Activated naive CD4-positive, alpha-beta T cell treated with anti-CD3 and anti-CD28 coated beads, Interleukin-2, amount 10 ng/mL, durations not matched to agents 7 days and 5 days (primary cell): ENCODE measurements at places on chromosomes 4 and X.

DNA sequence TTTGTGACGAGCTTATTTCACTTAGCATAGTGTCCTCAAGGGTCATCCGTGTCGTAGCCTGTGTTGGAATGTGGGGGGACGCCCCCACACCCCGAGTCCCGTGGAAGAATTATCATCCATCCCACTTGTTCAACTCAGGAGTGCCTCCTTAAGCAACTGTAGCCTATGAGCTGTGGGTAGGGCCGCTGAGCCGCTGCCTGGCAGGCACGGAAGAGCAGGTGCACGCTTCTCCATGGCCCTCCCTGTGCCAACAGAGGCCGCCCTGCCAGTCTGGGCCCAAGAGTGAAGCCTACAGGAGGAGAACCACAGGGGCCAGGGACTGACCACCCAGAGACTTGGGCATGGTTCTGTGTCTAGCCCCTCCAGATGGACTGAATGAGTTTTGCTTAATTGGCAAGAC, 2.3 kb upstream of the RGS12 start:
- peaks cover 4% of the 10 kb centered on the region for H3K36me3 ChIP-seq
- H3K4me1 ChIP-seq, result peaks cover 25% of the 10 kb centered on the region
- H3K27ac ChIP-seq, result no peak overlapping the region
- peaks cover 88% of the 10 kb centered on the region for H3K27me3 ChIP-seq

DNA sequence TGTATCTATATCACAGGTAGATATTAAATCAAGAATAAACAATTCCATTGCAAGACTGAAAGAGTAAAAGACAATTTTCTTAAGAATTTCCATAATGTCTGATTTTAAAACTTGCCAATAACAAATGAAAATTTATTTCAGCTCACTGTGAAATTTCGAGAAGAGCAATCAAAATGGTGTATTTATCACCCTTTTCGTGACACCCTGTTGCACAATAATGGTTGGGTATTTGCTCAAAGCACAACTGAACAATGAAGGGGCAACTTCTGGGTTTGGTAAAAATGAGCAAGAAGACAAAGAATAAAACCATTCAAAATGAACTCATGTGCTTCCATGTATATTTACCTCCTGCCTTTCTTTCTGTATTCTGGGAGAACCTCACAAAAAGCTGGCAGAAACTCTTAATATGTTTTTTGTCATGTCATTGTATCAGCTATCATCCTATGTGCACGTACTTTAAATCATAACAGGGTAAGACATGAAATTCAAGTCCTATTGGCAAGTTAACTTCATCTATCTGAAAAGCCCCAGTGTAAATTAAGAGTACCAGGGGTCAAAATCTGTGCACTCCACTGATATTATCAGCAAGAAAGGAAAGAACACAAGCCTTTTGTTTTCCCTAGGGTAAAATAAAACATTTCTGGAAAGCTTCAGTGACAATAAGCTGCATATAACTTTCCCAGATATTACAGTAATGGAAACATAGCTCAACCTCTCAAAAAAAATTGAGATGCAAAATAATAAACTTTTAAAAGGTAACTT, 126.9 kb upstream of the CBR4 start:
- H3K27ac ChIP-seq, result no peak overlapping the region
- peaks cover 5% of the 10 kb centered on the region for H3K27me3 ChIP-seq
- DNase-seq, result no peak
- no peaks in the 10 kb centered on the region for H3K4me1 ChIP-seq

DNA sequence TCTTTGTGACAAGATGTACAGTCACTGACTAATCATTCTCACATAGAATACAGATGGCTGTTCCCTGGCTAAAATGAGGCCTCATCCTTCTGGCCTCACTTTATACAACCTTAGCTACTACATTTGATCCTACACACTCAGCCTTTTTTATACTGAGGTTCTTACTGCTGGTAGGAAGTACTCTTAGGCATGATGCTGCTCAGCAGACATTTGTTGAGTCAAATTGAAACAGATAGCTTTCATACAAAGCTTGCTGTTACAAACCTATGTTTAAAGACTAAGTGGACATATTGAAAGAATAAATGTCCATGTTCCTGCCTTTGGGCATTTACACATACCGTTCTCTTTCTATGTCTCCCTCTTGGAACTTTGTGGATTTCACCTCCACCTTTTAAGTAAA, 154.9 kb downstream of the NPFFR2 start:
- H3K4me1 ChIP-seq, result no peaks in the 10 kb centered on the region
- H3K36me3 ChIP-seq, result no peaks in the 10 kb centered on the region
- no peak overlapping the region for H3K4me3 ChIP-seq
- H3K27ac ChIP-seq, result no peak overlapping the region
- no peak for DNase-seq

- no peak overlapping the region for H3K27ac ChIP-seq
- H3K27me3 ChIP-seq, result no peaks in the 10 kb centered on the region
- no peak for DNase-seq
Measured at GRCh38 chrX:120840827-120841226, 34.8 kb downstream of the CT47B1 start.

DNA sequence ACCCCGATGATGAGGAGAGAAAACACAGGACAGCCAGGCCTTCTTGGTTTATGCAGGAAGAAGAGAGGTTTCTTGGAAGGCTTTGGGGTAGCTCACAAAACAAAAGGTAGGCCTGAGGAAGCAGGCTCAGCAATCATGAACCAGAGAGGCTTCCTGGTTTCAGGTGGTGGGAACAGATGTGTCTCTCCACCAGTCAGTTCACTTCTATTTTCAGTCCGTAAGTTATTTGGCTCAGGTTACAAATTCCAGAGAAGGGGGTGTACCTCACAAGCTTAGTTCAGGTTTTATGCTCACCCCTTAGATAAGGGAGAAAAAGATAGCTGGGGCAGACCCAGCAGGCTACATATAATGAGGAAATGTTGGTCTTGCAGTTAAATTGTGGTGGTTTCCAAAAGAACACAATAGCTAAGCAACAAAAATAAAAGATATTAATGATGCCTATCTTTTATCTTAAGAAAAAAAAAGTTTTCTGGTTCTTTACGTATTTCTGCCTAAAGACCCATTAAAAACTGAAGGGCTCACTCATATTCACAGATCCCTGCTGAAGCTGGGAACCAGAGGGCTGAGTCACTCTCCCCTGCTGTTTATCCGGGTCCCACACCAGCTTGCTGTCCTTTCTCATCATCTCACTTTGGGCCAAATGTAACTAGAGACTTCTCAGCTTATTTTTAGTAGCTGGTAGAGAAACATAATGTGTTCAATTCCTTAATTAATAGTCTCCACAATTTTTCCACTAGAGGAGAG, 177.0 kb downstream of the CAMK2D start:
- no peak overlapping the region for H3K27ac ChIP-seq
- DNase-seq, result no peak
- H3K27me3 ChIP-seq, result no peaks in the 10 kb centered on the region
- H3K36me3 ChIP-seq, result peaks cover 14% of the 10 kb centered on the region
- H3K4me1 ChIP-seq, result peaks cover 13% of the 10 kb centered on the region

DNA sequence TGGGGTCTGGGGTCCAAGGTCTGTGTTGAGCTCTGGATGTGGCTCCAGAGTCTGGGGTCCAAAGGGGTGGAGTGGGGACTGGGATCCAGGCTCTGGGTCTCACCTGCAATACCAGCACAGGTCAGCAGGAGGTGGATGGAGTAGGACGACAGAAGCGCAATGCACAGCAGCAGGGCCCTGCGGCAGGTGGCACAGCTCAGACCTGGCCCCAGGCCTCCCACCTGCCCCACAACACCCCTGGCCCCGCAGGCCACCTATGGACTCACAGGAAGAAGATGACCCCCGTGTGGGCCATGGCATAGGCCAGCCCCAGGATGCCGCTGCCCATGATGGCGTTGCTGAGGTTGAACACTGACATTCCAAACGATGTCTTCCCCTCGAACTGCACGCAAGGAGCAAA, 3.4 kb downstream of the SLC38A5 start:
- peaks cover 51% of the 10 kb centered on the region for H3K4me1 ChIP-seq
- peak; percentile 39 for DNase-seq
- H3K27ac ChIP-seq, result peak overlapping the region; percentile 69

DNA sequence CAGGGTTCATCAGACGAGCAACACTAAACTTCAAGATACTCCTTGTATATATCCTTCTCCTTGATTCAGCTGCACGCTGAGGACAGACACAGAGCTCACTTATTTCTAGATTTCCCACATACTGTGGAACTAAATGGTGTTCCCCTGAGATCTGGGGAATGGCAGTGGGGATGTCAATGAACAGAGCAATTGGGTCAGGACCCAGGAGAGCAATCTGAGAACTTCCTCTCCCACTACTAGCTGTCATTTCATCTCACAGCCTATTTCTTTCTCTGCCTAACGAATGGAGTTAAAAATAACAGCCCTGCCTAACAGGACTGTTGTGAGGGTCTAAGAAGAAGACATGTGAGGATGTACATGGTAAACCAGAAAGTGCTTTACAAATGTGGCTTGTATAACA, 10.7 kb downstream of the NAAA start:
- no peak for DNase-seq
- H3K27me3 ChIP-seq, result no peaks in the 10 kb centered on the region
- peaks cover 36% of the 10 kb centered on the region for H3K36me3 ChIP-seq
- H3K4me3 ChIP-seq, result no peak overlapping the region
- no peaks in the 10 kb centered on the region for H3K4me1 ChIP-seq

DNA sequence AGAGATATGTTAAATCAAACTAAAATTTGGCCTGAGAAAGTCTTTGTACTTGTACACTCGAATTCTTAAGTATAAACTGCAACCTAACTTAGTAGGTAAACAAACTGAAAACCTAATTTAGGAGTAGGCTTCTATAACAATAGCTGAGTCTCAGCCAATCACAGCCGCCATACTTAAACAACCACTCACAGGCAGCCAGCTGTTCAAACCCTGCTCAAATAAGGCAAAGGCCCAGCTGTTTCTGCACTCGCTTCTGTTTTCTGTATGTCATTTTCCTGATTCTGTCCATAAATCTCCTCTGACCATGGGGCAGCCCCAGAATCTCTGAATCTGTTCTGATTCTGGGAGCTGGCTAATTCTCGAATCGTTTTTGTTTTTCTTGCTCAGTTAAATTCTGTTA, 7.8 kb upstream of the PLS3 start:
- no peak overlapping the region for H3K27ac ChIP-seq
- H3K4me3 ChIP-seq, result no peak overlapping the region
- H3K4me1 ChIP-seq, result no peaks in the 10 kb centered on the region
- DNase-seq, result no peak

DNA sequence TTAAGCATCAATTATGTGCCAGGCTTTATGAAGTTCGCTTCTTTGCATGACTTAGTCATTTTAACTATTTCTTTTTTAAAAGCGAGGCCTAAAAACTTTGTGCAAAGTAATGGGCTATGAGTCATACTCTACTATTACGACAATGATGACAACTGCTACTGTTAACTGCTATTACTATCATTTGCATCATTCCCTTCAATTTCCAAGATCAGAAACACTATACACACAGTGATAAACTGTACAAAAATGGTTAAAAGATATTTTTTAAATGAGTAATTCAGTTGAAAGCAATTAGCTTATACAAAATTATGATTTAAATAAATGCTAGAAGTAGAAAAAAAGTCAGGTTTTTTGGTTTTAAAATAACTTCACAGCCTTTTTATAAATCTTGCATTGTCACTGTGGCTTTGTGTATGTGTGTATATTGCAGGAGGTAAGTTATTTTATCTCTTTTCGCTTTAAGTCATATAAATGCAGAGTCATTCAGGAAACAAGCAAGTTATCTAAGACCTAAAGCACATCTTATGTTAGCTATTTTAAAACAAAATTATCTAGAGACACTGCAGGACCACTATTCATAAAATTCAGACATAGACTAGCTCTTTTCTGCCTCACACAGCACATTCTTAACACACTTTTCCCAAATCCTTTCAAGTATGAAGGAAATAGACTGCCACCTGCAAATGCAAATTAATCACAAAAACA, 18.5 kb upstream of the CXCL3 start:
- no peak for DNase-seq
- H3K27ac ChIP-seq, result no peak overlapping the region
- H3K4me3 ChIP-seq, result no peak overlapping the region

- peaks cover 4% of the 10 kb centered on the region for H3K27me3 ChIP-seq
- no peaks in the 10 kb centered on the region for H3K36me3 ChIP-seq
- H3K4me3 ChIP-seq, result no peak overlapping the region
- H3K27ac ChIP-seq, result no peak overlapping the region
Measured at GRCh38 chr4:141339391-141339790, 118.7 kb downstream of the ZNF330 start.

DNA sequence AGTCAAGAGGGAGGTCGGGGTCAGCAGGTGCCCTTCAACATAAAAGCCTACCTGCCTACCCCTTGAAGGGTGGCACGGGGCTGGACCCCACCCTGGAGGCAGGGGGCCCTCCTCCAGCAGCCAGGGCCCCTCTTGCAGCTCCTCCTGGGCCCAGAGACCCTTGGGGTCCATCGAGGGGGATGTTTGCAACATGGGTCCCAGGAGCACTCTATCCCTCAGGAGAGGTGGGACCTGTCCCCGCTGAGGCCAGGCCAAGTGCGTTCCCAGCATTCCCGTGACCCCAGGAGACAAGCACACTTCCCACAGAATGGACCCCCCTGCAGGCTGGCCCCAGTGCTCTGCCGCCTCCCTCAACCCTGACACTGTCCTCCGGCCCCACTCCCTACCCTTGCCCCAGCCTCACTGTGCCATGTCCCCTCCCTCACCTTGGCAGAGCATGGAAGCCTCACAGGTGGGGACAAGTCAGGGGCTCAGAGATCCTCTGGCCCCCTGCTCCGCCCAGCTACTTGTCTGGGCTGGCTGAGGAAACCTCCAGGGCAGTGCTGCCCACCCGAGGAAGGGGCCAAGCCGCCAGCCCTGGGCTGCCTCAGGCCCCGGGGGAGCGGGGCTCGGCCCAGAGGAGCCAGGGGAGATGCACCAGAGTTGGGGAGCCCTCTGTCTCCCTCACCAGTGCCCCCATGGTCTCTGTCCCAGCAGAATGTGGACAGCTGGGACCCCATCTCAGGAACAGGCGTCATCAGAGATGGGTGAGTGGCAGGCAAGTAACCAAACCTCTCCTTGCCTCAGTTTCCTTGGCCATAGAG, 2.2 kb downstream of the MXD4 start:
- H3K27me3 ChIP-seq, result no peaks in the 10 kb centered on the region
- H3K4me3 ChIP-seq, result peak overlapping the region; percentile 28
- H3K36me3 ChIP-seq, result no peaks in the 10 kb centered on the region
- DNase-seq, result peak; percentile 20

DNA sequence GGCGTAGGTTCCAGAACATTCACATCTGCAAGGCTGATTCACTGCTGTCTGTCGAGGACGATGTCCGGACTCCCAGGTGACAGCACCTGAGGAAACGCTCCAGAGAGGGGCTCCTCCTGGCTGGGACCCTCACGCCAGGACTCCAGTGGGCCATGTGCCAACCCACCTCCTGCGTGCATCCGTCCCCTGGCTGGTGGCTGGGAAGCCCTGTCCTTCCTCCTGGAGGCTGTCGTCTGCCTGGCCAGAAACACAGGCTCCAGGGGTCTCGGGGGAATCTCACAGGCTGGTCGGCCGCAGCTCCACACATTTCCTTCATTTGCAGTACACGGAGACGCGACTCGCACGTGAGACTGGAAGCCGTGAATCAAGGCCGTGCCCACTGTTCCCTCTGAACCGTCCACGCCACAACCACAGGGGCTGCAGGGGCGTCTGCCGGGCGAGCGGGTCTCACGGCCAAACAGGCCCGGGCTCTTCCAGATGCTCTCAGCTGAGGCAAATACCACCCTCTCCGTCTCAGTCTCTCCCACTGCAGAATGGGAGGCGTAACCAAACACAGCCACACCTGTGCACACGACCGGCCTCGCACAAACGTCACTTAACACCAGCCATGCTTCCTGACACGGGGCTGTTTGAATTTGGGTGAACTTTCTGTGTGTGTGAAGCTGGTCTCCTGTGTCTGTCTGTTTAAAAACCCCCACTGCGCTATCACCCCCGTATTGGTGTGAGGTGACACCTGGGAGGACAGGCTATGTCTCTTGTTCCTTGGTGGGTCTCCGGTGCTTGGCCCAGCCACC, 38.7 kb upstream of the MXD4 start:
- no peak overlapping the region for H3K27ac ChIP-seq
- H3K4me1 ChIP-seq, result peaks cover 6% of the 10 kb centered on the region
- no peak for DNase-seq
